ENCODE measurements at places on chromosomes 3 and 15.

- DNase-seq: no peak
Observed at GRCh38 chr3:128318275-128318941, 148.3 kb downstream of the DNAJB8 start.

DNA sequence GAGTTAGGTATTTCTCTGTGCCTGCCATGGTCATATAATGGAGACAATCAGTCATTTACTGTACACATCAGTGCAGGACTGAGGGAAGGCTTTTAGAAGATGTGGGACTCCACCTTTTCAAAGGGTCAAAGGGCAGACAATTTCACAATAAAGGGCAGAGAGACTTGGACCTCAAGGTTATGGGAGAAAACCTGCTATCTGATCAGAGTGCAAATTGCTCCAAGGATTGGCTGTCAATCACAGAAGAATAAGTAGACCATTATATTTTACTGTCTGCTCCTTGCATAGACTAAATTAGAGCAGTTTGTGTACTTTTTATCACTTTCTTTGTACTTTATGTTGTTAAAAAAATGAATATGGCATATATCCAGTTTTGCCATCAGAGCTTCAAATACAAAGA lies 314.9 kb upstream of the ATP11B start:
- DNase-seq: no peak

- no peak for DNase-seq
Observed at GRCh38 chr3:197746209-197746608, 3.5 kb upstream of the FYTTD1 start.

DNA sequence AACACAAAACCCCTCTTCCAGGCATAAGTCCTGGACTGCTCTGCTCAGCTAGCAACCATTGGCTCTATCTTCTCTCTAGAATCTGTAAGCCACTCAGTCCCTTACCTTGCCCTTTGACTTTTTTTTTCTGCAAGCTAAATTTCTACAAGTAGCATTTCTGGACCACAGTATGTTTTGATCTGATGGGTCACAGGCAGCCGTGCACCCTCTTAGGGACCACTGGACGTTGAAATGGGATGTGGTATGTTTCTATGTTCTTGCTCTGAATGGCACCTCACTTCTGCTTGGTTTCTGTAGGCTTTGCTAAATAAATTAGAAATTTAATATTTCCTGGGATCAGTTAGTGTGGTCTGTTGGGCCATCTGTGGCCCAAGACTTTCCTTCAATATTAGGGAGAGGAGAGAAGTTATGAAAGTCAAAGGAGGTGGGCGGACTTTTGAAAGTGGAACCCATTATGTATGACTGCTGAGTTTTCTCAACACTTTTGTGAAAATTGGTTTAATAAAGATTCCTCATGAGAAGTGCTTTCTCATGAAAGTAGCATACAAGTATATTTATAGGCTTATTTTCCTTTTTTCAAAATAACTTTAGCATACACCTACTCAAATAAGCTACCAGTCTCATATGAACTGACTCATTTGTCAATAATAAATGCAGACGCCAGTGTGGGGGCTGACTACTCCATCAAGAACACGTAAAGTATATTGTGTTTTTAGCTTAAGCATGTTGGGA lies 18.4 kb upstream of the TIPARP start:
- no peak for DNase-seq

- DNase-seq: no peak
Observed at GRCh38 chr3:139016430-139017048, 4.2 kb downstream of the PRR23B start.

- no peak for DNase-seq
Observed at GRCh38 chr15:40846841-40847222, 3.0 kb downstream of the SPINT1 start.

DNA sequence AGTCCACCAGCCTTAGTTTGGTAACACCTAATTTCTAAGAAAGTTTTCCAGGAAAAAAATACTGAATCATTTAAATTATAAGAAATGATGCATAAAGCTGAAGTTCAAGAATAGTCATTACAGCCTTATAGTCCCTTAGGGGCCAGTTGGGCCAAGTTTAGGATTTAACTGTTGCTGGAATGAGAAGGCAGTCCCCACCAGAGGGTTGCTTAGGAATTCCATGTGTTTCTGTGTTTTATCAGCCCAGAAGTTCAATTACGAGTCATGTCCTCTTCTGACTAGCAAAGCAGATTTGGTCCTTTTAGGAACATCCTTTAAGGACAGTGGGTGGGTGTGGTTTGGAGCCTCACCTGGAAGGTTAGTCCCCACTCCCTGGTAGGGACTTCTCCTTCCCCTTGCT lies 57.0 kb upstream of the NR2E3 start:
- peak; percentile 40 for DNase-seq

- DNase-seq: peak; percentile 45
Observed at GRCh38 chr3:122794779-122795673, at the start of gene SLC49A4. SLC49A4 (plus strand) TSS chr3:122795069; CDS start chr3:122795193, 124 bp downstream.

DNA sequence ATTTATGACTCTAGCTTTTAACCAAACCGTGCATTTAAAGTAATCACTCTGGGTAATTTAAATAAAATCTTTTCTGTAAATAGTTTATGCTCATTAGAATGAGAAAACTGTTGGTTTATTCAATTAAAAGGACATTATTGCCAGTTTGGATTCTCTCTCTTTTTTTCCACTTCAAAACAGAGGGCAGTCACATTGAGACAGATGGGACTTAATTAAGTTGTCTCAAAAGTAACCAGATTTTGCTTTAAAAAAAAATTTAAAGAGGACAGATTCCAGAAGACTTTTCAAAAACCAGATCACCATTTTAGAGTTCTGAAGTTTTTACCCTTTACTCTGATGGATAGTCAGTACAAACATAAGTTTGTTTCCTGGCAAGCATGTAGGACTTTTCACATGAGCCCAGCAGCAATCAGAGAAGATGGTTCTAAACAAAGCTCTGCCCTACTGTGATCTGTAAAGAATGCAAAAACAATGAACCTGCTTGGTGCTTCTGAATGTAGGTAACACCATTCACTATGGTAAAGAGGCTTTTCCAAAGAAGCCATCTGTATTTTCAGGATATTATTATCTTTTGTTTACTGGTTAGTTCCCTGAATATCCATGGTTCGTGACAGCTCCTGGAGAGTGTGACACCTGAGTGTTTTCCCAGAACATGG lies 136.2 kb downstream of the LRTM1 start:
- DNase-seq: no peak

DNA sequence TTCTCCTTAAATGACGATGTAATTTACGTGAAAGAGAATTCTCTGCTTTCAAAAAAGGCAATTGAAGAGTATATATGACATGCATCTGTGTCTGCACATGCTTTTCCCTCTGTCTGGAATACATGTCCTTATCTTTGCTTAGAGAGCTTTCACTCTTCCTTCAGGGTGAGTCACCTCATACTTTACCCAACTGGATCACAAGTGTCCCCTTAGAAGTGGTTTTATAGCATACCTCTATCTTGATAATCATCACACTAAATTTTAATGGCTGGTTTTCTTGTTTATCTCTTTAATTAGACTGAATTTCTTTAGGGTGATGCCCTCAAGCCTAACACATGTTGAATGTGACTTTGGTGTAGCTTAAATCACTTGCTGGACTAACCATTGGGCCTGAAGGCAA lies 178.9 kb downstream of the SV2B start:
- no peak for DNase-seq

- DNase-seq: no peak
Observed at GRCh38 chr15:43511012-43511885, 6.2 kb upstream of the MAP1A start.

DNA sequence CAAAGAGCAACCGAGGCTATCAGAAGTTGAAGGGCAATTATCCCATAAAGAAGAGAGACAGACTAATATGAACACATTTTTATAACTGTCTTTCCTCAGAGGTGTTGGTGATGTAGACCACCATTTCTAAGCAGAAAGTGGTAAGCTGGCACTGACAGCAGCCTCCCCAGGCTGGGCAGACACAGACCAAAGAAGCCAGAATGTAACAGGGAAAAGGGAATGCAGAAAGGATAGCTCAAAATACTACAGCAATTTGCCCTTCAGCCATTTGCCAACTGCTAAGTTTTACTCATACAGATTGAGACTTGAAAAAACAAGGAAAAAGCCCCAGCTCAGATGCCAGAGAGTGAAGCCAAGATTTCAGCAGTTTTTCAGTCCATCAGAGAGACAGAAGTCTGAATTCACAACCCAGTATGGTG lies 73.5 kb upstream of the ABI3BP start:
- DNase-seq: no peak

GRCh38 chr15:34496207-34496995 lies 58.8 kb upstream of the GOLGA8A start:
- DNase-seq: no peak

DNA sequence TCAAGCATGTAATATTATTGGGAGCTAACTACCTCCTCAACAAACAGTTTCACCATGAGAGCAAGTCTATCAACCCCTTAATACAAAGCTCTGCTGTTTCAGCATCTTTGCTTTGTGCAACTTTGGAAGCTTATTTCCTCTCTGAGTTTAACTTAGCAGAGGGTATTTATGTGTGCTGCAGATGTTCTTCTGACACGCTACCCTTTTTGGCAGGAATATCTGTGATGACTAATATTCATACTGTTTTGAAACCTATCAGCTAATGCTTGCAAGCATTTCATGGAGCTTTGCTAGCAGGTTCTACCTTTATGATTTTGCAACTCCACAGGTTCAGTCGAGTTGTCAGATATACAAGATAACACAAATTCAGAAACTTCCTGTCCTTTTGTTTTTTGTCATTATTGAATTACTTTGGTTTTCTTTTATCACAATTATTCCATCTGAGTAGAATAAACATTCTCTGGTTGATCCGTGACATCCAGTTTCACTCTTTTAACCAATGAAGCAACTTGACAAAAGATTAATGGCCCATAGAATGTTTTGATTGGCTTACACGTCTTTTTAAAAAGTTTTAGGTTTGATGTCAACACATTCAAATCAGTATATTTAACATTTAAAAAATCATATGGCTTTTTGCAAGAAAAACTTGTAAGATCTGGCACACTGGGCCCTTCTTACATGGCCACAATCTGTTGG lies 1.7 kb upstream of the SLC9A9 start:
- DNase-seq: peak; percentile 73

DNA sequence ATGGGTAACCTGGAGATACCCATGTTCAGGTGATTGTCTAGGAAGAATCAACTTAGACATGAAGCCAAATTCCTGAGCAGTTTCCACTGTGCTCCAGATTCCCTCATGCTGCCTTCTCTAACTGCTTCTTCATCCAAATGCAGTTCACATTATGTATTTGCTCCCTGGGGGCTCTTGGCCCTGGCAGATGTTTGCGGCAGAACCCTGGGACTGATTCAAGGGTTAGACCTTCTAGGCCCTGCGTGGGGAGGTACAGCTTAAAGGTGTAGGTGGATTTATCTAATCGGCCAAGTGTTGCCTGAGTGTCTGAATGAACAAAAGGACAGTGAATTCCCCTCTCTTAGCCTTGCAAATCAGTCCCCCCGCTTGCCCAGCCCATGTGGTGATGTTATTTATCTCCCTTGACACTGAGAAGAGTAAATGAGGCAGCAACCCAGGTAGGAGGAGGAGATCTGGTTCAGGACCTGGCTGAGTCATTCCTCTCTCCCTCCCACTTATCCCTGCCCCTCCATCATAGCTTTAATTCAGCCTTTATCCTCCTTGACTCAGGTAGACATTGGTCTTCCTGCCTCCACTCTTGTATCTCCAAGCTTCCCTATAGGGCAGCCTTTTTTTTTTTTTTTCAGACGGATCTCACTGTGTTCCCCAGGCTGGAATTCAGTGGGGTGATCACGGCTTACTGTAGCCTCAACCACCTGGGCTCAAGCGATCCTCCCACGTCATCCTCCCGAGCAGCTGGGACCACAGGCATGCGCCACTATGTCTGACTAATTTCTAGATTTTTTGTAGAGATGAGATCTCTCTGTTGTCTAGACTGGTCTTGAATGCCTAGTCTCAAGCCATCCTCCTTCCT lies 54.8 kb downstream of the MAGEF1 start:
- no peak for DNase-seq

- no peak for DNase-seq
Observed at GRCh38 chr3:9501226-9501625, 52.4 kb downstream of the LHFPL4 start.

DNA sequence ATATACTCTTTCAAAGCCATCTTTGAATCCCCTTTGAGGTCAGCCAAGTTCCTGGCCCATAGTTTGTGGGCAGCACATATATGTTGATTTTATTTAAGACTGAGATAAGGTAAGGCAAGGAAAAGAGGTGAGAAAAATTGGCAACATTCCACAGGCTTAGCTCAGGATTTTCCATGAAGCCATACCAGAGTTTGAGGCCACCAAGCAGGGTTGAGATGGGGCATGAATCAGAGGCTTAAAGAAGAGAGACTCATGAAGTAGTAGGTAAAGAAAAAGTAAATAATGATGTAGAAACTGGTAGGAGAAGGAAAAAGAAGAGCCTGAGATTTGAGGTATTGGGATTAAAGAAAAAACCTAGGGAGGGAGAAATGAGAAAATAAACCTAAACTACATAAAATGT lies 89.2 kb downstream of the MYO5A start:
- DNase-seq: no peak

GRCh38 chr15:40034186-40034946 lies 4.6 kb downstream of the SRP14 start:
- no peak for DNase-seq

DNA sequence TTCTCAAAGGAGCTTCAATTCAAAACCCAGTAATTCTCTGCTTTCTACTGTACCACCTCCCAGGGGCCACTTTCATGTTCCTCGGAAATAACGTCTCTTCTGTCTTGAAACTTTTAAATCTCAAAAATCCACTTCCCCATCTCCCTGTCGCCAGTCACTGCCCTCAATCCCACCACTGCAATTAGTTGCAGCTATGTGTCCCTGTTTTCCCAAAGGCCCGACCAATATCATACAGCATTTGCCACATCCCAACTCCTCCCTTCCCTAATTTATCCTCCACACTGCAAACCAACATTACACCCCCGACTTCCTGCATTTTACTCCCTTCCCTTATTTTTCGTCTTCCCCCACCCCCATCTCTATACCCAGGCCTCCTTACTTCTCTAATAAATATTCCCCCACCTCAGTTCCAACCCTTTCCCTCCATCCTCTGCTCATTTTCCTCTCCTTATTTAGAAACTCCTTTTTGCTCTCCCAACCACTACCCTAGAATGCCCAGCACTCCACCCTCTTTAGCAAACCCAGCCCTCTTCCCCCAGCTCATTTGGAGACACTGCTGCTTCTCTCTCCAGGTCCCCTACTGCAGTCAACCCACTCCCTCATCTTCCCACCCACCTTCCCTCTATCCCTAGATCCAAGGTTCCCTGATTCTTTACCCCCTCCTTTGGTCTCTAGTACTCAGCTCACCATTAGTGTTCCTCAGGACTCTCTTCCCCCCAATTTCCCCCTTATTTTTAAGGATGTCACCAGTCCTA lies 1.1 kb downstream of the NPTN start:
- DNase-seq: no peak

- DNase-seq: no peak
Observed at GRCh38 chr3:123841476-123842238, 42.5 kb downstream of the MYLK start.

- no peak for DNase-seq
Observed at GRCh38 chr3:24493746-24494617, 668 bp downstream of the THRB start.

- DNase-seq: no peak
Observed at GRCh38 chr3:23981136-23981535, 36.0 kb downstream of the NR1D2 start.

GRCh38 chr3:72299321-72299802 lies 514.4 kb upstream of the PROK2 start:
- DNase-seq: no peak

GRCh38 chr15:42324308-42324707 lies 35.0 kb upstream of the CAPN3 start:
- peak; percentile 15 for DNase-seq

- DNase-seq: peak; percentile 91
Observed at GRCh38 chr3:185549122-185549521, 3.3 kb downstream of the LIPH start.

GRCh38 chr15:93217343-93217742 lies 128.3 kb upstream of the RGMA start:
- no peak for DNase-seq

GRCh38 chr3:100402891-100403290 lies 1.6 kb downstream of the LNP1 start:
- no peak for DNase-seq
